Thyroid gland (tissue), 4 donors: ENCODE measurements at places on chromosomes 1 and 21. TPM values are rescaled to one million over a fixed set of nuclear protein-coding genes. Genes with fewer than 3 reads are reported as not detected.
A peak's percentile ranks its signal among the peaks of the same experiment; 100 is the strongest.

Gene EDARADD
- 11.8 TPM for total RNA-seq

Gene DOP1B
- total RNA-seq: 15.9 TPM

Gene SPRR1A
- total RNA-seq: not detected

Gene PPT1
- total RNA-seq: 77.7 TPM

- DNase-seq: no peak
These were observed 135.4 kb upstream of the ATP1B1 start for GRCh38 chr1:168970926-168971659.

- peak; percentile 81 for DNase-seq
These were observed 846 bp upstream of the PER3 start for GRCh38 chr1:7783178-7783711.

- DNase-seq: no peak
These were observed 81.5 kb downstream of the STUM start for GRCh38 chr1:226629896-226630550.

- no peak for DNase-seq
These were observed 10.0 kb downstream of the C1orf198 start for GRCh38 chr1:230858236-230858820.

DNA sequence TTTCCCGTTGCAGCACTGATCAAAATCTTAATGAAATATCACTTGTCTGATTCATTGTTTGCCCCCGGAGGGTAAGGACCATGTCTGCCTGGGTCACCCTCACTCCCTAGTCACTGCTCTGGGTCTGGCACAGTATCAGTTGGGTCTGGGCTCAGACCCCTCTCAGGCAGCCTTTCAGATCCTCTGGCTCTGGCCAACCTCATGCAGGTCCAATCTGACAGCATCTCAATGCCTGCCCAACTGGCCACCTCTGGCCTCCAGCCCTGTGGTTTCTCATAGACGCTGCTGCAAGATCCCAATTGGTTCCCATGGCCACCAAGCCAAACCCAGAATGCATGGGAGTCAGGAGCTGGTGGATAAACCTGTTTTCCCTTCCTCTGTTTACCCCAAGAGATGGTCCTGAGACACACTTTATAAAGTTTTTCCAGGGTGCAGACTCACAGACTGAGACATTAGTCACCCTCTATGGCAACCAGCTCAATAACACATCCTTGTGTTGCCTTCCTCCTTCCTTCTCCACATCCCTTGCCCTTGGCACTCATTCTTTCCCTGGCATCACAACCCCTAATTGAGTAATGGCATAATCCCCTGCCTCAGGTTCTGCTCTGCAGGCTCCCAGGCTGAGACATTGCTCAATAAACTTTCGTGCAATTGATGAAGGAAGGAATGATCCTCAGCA is 199.2 kb downstream of the GRIK3 start:
- DNase-seq: no peak

- no peak for DNase-seq
These were observed 4.0 kb downstream of the FBLIM1 start for GRCh38 chr1:15762546-15762945.
